ENCODE measurements at places on chromosomes 4 and X. TPM values are rescaled to one million over a fixed set of nuclear protein-coding genes. Genes with fewer than 3 reads are reported as not detected.

The UGT2B10 gene
- total RNA-seq: not detected

DNA sequence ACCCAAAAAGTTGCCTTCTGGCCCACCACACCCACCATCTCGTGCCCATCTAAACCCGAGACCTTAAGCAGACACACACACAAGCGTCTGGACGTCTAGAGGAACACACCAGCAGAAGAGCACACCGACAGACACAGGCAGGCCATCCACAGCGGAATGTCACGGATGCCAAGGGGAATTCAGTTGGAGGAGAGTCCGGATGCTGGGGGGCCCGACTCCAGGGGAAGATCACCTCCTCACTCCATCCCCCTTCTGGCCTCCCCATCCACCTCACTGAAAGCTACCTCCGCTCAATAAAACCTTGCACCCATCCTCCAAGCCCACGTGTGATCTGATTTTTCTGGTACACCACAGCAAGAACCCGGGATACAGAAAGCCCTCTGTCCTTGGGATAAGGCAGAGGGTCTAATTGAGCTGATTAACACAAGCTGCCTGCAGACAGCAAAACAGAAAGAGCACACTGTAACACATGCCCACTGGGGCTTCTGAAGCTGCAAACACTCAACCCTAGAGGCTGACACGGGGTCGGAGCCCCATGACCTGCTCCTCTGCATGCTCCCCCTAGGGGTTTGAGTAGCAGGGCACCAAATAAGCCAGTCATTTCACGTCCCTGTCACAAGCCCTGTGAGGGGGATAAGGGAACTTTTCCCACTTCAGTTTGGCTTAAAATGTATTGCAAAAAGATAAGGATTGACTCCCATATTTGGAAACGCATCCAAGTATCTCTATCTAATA, 339.6 kb upstream of the PCDH10 start:
- H3K27ac ChIP-seq: no peak overlapping the region
- no peak overlapping the region for H3K4me3 ChIP-seq
- no peaks in the 10 kb centered on the region for H3K4me1 ChIP-seq

- no peak for DNase-seq
- H3K27ac ChIP-seq: no peak overlapping the region
- H3K36me3 ChIP-seq: no peaks in the 10 kb centered on the region
- no peaks in the 10 kb centered on the region for H3K4me1 ChIP-seq
- H3K27me3 ChIP-seq: no peaks in the 10 kb centered on the region
Observed at GRCh38 chrX:8726031-8726652, 5.8 kb downstream of the ANOS1 start.

DNA sequence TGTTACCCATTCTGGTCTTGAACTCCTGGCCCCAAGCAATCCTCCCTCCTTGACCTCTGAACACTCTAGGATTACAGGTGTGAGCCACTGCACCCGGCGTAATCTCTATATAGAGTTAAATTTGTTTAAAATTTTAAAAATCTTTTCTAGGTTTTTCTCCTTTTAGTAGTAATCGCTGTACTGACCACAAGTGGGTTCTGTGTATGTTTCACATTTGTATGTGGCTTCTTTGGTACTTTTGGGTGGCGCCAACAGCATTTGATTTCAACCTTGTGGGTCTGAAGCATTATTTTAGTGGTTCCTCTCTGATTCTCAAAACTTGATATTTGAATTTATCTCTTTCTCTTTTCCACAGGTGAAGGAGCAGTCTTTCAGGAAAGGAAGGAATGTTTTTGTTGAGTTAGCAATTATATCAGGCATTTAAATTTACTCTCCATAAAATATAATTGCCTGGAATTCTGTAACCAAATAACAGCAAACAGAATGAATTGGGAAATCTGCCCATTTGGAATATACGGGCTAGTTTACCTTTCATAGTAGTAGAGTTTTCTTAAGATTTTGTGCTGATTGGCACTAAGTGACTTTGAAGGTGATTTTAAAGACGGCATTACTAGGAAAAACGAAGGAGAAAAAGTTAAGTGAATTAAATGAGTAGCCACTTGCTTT, 29.5 kb downstream of the ARHGAP10 start:
- H3K4me3 ChIP-seq: no peak overlapping the region
- DNase-seq: no peak
- H3K27me3 ChIP-seq: no peaks in the 10 kb centered on the region
- no peaks in the 10 kb centered on the region for H3K36me3 ChIP-seq

- no peaks in the 10 kb centered on the region for H3K36me3 ChIP-seq
- no peaks in the 10 kb centered on the region for H3K4me1 ChIP-seq
- H3K27ac ChIP-seq: peak overlapping the region; percentile 26
- DNase-seq: no peak
Observed at GRCh38 chr4:15374656-15375055, 53.2 kb upstream of the C1QTNF7 start.

DNA sequence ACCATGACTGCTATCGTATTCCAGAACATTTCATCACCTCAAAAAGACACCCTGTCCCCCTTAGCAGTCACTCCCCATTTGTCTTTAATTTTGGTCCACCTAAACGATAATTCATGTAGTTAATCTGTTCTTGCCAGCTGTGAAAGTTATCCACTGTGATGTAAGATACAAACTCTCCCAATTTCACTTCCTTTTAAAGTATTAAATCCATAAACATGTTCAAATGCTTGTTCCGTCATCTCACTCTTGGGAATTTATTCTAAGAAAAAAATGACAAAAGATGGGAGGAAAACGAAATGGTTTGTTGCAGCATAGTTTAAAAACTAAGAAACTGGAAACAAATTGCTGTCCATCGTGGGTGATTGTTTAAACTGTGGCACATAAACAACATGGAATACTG, 53.7 kb upstream of the IRF2 start:
- no peak overlapping the region for H3K4me3 ChIP-seq
- no peaks in the 10 kb centered on the region for H3K36me3 ChIP-seq
- no peaks in the 10 kb centered on the region for H3K4me1 ChIP-seq
- no peak for DNase-seq

The PAGE2B gene
- not detected for total RNA-seq

The GSX2 gene
- not detected for total RNA-seq

DNA sequence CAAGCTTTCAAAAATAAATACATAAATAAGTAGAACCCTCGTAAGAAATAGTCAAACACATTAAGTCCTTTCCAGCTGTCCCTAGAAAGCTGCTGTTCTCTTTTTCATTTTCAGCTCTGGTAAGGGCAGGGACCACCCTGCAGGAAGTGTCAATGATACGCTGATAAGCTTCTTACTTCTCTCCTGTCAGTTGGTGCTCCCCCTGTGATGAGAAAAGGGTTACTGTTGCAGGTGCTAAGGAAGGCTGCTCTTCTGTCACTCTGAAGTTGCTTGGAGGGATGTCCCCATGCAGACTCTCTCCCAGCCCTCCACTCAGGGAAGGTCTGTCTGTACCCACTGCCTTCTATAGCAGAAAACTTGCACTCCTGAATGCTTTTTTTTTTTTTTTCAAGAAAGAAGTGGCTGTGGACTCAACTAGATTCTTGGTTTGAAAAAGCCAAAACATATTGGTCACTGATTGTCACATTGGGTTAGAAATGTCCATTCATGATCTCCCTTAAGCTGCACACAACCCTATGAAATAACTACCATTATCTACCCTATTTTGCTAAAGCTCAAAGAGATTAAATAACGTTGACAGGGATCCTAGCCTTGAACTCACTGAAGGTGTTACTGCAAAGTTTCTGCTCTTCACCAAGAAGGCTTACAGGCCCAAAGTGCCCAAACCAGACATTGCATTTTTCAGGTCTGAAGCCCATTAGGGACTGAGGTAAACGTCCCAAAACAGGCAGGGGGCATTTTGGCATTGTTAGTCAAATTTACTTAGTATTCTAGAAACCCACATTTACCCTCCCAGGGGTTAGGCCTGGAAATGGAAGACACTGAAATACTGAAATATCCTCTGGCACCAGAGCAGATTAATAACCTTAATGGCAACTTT, 1.2 kb downstream of the CXCL3 start:
- no peak for DNase-seq
- H3K27me3 ChIP-seq: no peaks in the 10 kb centered on the region
- no peaks in the 10 kb centered on the region for H3K4me1 ChIP-seq

The RASL11B gene
- total RNA-seq: not detected

The MTMR8 gene
- total RNA-seq: 2.2 TPM

DNA sequence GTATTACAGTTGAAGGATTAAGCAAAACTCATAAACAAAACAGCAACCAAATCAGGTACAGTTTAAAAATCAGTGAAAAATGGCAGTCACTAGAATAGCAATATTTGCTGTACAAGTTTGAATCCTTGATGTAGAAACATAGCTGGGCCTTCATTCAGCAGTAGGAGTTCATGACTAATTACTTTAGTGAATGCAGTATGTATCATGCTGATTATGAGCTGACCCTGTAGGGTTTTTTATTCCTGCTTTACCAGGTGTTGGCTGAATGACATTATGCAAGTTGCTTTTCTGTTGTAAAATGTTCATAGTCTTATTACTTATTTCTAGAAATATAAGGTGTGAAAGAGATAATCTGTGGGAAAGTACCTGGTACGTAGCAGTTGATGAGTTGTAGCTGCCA, 179.6 kb downstream of the CCSER1 start:
- DNase-seq: no peak
- H3K27me3 ChIP-seq: no peaks in the 10 kb centered on the region
- H3K4me3 ChIP-seq: no peak overlapping the region

DNA sequence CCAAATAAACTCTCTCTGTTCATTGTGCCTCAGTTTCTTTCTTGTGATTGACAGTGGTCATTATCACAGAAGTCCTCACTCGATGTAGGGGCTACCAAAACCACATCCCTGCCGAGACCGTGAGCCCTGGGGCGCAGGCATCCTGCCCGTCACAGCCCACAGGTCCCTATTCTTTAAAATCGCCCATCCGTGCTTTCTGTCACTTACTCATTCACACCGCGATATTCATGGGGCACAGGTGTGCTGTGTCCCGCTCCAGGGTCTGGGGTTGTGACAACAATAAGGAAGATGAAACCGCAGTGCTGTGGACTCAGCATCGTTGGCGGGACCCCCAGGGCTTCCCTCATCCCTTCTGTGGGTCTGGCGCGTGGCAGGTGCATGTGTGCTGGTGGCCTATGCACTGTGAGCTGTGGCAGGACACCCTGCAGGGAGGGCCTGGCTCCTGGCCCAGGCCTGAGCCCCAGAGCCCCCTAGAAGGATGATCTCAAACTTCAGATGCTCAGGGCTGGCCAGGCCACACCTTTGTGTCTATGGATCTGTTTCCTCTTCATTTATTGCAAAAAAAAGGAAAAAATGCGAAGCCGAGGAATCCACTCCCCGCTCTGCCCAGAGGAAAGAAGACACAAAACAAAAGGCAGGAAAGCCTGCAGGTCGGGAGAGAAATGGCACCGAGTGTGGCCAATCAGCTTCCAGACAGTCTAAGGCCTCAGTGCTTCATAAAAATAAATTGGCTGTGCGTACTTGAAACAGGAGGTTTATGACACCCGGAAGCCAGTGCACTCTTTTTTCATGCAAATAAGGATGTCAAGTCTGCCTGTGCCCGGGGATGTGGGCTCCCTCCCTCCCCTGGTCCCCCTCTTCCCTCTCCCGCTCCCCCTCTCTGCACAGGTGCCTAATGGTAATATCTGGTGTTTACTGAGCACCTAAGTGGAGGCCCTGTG, 109.5 kb upstream of the ADRA2C start:
- no peak overlapping the region for H3K27ac ChIP-seq
- H3K27me3 ChIP-seq: no peaks in the 10 kb centered on the region
- no peak for DNase-seq
- no peaks in the 10 kb centered on the region for H3K4me1 ChIP-seq

The HADH gene
- total RNA-seq: 152 TPM

The KLF3 gene
- 48.5 TPM for total RNA-seq

GRCh38 chrX:44071070-44071645, 98.0 kb upstream of the NDP start:
- no peak for DNase-seq
- H3K27ac ChIP-seq: no peak overlapping the region
- no peaks in the 10 kb centered on the region for H3K4me1 ChIP-seq
- no peaks in the 10 kb centered on the region for H3K36me3 ChIP-seq
- H3K27me3 ChIP-seq: peaks cover 50% of the 10 kb centered on the region
- no peak overlapping the region for H3K4me3 ChIP-seq

GRCh38 chr4:123506011-123506695, 109.6 kb downstream of the SPRY1 start:
- H3K36me3 ChIP-seq: no peaks in the 10 kb centered on the region
- H3K27ac ChIP-seq: peak overlapping the region; percentile 70
- no peaks in the 10 kb centered on the region for H3K27me3 ChIP-seq
- peak overlapping the region; percentile 62 for H3K4me3 ChIP-seq

The SMARCA1 gene
- total RNA-seq: 34.4 TPM

DNA sequence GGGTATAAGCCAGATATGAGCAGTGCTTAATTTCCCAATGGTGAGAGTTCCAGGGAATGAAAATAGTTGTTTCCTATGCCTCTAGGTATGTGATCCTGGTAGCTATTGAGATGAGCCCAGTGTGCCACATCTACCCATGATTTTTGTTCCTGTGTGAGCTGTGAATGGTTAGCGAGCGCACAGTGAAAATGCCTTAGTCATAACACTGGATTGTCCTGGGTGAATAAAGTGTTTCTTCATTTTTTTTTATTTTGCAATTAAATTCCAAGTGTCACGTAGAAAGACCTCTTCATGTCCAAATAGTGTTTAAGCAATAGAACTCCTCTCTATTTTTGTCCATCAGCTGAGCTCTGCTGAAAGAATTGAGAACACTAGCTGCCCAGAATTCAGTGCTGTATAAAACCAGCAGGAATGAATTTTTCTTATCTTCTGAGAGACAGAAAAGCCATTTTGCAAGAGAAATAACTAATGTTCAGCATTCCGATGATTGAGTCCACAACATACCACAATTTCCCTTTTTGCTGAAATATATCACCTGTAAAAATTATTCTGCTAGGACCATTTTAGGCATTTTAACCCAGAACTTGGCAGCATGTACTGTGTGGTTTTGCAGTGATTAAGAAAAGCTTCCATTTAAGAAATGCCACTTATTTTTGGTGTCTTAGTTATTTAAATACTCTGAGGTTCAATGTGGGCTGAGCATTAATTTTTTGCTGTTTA, 5.6 kb downstream of the MAOA start:
- H3K4me1 ChIP-seq: no peaks in the 10 kb centered on the region
- DNase-seq: no peak
- no peak overlapping the region for H3K4me3 ChIP-seq
- no peaks in the 10 kb centered on the region for H3K27me3 ChIP-seq

All from breast epithelium (tissue), 4 donors.